ENCODE measurements at places on chromosomes 2 and 18.

DNA sequence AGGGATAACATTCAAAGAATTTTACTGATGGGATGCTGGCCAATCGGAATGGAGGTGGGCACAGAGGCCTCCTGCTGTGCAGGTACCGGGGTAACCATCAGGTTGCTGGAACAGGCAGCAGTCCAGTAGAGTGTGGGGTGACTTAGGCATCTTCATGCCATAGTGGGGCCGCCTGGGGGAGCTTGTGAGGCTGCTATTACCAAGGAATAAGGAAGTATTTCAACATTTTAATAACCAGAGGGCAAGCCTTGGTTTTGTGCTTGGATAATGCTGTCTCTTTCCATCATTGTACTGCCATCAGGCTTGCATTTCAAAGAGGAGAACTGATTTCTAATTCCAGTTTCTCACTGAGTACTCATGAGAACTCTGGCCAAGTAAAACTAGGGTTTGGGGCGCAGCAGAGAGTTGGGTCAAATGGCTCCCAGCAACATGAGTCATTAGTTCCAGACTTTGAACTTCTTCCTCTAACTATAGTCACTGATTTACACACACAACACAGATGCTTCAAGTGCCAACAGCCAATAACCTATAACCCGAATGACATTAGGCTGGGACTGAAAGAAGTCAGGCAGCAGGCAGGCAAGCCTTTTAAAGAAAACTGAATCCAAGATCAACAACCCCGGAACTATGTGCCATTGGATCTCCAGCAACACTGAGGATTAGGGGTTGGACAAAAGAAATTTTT lies 56.1 kb upstream of the FHL2 start:
- peak; percentile 43 for DNase-seq

GRCh38 chr2:173747035-173747434 lies 218.1 kb downstream of the SP3 start:
- no peak for DNase-seq

DNA sequence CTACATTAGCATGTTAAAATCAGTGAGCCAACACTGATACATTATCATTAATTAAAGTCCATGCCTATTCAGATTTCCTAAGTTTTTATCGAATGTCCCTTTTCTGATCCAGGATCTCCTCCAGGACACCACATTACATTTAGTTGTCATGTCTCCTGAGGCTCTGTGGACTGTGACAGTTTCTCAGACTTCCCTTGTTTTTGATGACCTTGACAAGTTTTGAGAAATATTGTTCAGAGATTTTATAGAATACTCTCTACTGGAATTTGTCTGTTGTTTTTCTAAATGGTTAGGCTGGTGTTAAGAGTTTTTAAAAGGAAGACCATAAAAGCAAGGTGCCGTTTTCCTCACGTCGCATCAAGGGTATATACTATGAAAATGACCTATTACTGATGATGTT lies 16.3 kb upstream of the MAPRE3 start:
- no peak for DNase-seq

DNA sequence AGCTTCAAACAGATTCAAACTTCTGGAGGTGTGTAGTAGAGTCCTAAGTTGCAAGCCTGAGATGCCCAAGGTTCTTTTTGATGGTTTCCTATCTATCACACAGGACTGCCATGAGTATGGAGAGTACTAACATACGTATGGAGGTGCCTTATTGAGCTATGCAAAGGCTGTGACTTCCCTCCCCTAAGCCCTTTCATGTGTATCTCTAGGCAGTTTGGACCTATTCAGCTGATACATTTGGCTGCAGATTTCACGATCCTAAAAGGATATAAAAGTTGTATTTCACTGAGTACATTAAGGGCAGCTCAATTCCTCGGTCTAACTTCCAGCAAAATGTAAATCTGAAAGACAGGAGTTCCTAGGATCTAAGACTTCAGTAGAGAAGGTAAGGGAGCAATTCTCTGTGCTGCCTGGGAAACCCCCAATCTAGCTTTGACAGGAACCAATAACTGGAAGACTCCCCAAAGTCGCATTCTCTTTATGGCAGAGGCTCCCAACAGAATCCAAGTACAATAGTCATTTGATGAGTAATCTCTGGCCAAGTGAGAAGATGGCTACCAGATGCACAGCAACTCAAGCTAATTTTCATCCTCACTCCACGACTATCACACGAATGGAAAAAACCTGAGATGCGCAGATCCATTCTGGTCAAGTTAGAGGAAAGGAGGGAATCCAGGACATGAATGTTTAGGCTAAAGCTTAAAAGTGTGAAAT lies 83.8 kb downstream of the ATL2 start:
- DNase-seq, result no peak

- DNase-seq, result peak; percentile 24
Observed at GRCh38 chr2:138373993-138374408, 127.6 kb upstream of the SPOPL start.

DNA sequence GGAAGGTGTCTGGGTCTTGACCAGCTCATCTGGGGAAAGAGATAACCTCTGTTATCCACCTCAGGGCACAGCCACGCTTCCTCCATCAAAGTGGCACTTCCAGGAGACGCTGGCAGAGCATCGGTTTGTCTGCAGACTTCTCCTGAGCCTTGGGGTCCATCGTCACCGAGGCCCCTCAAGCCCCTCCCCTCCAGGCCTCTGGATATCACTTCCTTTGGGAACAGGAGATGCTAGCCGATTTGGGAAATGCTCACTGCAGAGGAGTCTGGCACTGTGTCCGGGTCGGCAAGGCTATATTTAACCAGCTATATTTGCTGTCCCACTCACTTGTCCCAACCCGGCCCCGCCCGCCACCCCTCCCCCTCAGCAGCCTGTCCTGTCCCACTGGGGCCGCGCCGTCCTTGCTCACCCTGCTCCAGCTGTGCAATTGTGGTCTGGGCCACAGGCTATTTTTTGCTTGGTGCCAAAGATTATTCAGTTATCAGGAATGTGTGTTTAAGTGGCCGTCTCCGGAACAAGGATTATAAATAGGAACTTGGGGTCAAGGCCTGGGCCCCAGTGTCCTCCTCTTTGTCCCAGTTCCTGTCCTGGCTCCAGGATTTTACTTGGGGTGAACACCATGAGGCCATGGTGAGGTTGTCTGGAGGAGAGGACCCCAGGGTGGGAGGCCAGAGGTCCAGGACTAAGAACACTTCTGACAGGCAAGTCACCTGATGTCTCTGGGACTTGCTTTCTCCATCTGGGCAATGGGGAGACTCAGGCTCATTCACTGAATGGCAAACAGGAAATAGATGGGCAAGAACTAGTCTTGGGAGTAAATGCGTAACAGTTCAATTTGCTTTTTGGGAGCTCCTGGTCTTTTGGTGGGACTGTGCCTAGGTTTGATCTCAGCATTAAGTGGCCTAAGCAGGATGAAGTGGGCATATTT lies 263.6 kb downstream of the DYSF start:
- no peak for DNase-seq

DNA sequence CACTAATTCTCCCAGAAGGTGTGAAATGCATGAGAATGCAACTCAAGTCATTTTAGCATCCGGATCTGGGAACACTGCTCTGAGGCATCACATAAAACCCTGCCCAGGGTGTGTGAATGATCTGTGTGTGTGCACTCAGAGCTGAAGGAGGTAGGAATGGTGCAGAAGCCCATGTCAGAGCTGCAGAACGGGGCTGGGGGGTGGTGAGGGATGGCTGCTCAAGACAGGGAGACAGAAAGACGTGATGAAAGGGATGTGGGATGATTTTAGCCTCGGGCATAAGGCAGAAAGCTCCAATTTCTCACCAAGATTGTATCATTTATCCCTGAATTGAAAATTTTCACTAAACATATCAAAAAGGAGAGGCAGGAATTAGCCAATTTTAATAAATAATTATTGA lies 369.1 kb downstream of the EIPR1 start:
- no peak for DNase-seq

DNA sequence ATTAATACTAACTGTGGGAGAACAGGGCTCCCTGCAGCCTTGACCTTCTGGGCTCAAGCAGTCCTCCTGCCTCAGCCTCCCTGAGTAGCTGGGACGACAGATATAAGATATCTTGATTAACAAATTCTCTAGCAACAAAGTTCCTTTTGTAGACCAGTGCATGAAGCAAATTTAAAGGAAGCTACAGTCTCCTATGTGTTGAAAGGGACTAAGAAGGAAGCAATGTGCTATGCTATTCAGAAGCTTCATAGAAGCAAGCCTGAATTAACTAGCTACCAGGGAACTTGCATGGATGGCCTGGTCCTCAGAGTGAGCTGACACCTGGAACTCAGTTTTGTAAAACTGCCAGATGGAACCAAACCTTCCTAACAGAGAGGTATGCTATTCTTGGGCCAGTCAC lies 33.2 kb downstream of the RAPH1 start:
- no peak for DNase-seq

GRCh38 chr2:11933854-11934253 lies 187.4 kb downstream of the LPIN1 start:
- DNase-seq, result no peak

DNA sequence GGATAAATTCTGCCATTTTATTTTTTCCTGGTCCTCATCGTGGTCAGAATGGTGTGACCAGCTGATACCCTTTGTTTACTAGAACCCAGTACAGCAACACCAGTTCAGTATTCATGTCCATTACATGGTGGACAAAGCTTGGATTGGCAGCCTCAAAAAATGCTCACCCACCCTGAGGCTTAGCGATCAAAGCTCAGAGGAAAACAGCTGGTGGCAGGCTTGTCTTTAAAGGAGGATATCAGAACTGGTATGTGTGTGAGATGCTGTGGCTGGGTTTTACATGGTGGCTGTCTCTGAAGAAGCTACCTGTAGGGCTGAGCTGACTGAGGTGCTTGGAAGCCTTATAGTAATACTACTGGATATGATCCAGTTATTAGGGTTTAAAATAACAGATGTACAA lies 471.1 kb upstream of the MEX3C start:
- DNase-seq, result no peak

DNA sequence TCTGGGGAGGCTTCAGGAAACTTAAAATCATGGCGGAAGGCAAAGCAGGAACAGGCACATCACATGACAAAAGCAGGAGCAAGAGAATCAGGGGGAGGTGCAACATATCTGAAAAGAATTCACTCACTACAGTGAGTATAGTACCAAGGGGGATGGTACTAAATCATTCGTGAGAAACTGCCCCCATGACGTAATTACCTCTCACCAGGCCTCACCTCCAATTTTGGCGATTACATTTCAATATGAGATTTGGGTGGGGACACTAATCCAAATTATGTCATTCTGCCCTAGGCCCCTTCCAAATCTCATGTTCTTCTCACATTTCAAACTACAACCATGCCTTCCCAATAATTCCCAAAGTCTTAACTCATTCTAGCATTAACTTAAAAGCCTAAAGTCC lies 740.8 kb upstream of the SOX11 start:
- DNase-seq, result no peak

DNA sequence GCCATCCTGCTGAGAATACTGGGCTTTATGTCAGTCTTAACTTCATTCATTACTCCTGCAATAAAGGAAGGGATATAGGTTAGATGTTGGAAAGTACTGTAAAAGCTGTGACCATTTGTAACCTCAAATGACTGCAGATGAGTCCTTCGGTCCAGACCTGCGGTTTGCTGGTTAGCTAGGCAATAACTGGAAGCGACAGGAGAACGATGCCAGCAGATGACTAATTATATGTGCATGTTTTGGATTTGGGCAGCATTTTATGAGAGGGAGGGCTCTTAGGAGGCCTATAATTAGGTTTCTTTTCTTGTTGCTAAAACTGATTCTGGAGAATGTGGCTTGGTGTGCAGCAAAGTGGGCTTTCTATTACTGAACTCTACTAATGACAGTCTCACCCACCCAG lies 205.6 kb downstream of the TMEM182 start:
- no peak for DNase-seq

- DNase-seq, result no peak
Observed at GRCh38 chr18:8247700-8248099, 361.5 kb upstream of the RAB12 start.

GRCh38 chr2:25034081-25034480 lies 7.8 kb upstream of the EFR3B start:
- no peak for DNase-seq

DNA sequence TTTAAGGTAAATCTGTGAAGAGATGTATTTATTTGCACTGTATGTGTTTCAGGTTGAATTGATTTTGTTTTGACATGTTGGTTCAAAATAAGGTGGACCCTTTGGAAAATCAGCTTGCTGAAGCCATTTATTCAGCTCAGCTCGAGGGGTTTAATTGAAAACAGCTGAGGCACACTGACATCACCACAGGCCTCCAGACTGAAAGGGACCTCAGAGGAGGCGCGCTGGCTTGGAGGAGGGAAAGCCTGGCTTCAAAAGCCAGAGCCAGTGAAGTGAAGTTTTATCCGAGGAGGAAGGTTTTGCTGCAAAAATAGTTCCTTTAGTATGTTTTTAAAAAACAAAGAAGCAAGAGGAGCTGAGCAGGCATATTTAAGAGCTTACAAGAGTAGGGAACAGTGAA lies 26.9 kb upstream of the DNMT3A start:
- DNase-seq, result no peak

DNA sequence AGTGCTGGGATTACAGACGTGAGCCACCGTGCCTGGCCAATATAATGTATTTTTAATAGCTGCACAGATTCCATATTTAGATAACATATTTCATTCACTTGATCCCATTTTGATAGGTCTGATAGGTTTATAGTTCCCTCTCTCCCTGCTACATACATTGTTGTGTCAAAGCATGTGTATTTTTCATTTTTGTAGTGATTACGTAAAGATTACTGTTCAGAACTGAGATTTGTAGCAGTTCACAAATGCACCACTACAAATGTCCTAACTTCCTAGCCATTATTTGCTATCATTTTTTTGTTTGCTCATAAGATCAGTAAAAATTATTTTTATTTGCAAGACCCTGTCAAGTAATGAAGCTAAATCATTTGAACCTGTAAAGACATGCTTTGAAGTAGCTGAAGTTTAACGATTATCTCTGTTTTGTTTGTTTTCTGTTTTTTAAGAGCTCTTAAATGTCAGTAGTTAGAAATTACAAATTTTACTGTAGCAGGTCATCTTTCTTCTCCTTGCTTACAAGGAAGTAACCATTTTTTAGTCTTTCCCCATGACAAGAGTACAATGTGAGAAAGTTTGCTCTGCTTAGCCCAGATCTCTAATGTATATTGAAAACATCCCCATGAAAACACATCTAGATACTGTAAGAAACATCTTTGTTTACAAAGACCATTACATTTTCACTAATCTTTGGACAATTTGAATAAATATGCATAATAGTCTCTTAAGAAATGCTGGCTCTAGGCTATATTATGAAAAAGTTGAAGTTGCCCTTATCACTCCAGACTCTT lies 54.1 kb downstream of the EML4 start:
- no peak for DNase-seq

- DNase-seq, result no peak
Observed at GRCh38 chr18:48867978-48868377, 82.8 kb downstream of the SMAD7 start.

DNA sequence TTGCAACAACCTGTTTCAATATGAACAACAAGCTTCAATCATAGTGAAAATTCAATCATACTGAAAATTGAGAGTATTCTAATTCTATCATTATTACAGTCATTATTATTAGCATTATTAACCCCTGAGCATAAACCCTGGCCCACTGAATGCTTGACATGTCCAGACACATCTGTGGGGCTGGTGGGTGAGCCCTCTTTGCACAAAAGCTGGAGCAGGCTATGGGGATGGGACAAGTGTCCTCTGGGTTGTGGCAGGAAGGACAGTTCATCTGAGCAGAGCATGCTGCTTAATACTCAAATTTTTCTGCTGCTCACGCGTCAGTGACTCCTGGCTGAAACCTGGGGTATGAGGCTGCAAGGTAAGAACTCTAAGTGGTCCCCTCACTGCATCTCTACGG lies 451.1 kb upstream of the POU3F3 start:
- DNase-seq, result no peak

- no peak for DNase-seq
Observed at GRCh38 chr2:72846171-72847095, 20.6 kb upstream of the EXOC6B start.

- DNase-seq, result no peak
Observed at GRCh38 chr2:201466050-201466675, 14.6 kb downstream of the STRADB start.
